CD4-positive, alpha-beta T cell treated with Interleukin-15 for 1 hour (primary cell): ENCODE measurements at places on chromosomes 11 and 22.

DNA sequence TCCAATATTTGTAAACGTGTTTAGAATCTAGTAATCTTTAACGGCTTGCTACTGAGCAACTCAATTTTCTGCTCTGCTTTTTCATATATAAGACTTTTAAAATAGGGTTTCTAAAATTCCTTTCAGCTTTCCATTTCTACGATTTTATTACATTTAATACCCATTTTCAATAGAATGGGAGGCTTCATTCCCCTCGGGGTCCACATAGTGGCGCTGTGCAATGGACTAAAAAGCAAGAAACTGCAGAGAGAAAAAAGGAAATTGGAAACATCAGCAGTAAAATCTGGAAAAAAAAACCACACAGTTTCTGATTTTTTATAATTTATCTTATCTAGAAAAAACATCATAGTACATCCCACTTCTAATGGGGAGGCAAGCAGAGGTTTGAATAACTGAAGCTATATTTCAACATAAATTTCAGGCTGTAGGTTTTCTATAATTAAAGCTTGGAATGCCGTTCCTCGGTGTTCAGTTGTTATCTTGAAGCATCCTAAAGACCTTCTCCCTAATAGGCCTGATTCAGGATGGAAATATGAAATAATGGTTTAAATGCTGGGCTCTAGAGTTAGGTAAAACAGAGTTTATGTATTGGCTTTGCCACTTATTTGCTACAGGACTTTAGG lies 18.7 kb upstream of the JHY start:
- peak; percentile 26 for DNase-seq

- DNase-seq = no peak
These were observed 25.8 kb upstream of the FXYD6 start for GRCh38 chr11:117902001-117902845.

DNA sequence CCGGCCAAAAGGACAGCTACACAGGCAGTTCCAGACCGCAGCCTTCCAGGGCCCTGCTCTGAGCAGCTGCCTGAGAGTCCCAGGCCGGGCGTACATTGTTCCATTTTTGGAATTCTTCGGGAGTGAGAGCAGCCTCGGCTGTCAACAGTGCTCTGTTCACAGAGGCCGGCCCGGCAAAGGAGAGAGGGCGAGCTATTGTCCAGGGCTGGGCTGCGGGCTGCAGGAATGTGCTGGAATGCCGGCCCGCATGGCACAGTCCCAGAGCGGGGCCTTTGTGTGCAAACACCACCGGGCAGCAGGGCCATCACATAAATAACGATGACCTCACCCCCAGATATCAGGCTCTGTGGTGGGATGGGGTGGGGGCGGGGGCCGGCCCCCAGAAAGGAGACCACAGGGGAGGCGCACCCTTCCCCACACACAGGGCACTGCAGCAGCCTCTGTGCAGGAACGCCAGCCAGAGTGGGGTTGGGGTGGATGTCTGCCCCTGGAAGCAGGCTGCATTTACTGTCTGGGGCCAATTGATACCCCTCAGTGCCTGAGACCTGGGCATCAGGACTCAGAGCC lies 15.8 kb downstream of the LINC01488 start:
- no peak for DNase-seq

DNA sequence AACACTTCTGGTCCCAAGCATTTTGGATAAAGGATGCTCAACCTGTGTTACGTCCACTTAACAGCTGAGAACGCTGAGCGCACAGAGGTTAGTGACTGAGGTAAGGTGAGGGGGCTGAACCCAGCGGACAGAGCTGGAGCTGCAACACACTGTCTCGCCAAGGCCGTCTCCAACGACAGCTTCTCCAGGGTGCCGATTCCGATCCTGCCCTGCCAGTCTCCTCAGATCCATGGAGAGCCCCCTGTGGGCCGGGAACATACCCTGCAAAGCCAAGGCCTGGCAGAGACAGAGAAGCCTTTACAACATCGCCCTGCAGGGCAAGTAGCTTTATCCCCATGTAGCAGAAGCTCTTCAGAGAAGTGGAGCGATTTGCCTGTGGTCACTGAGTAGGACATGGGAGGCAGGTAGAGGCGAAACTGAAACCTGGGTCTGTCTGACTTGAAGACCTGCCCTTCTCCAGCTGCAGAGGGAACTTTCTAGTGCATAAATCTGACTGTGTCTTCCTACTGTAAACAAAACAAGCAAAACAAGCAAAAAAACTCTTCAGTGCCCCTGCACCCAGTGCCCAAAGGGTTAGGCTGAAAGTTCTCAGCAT lies 72.8 kb downstream of the SCUBE1 start:
- no peak for DNase-seq

GRCh38 chr11:14347991-14348390 lies 11.0 kb downstream of the RRAS2 start:
- no peak for DNase-seq

DNA sequence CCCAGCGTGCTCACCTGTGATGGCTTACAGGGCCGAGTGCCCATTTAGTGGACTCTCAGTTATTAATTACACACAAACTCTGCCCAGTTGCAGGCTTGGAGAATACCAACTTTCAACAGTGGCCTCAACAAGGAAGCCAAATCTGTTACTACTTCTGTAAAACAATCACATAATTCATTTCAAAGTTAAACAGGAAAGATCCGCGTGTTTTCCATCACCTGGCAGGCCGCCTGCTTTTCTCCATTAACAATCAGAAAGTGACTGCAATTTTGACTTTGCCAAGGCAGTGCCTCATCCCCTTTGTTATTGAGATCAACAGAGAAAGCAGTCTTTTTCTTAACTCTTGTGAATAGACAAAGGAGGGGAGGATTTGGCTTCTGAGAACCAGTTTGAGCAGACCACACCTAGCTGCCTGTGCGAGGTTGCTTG lies 77.7 kb downstream of the BARX2 start:
- DNase-seq = no peak

DNA sequence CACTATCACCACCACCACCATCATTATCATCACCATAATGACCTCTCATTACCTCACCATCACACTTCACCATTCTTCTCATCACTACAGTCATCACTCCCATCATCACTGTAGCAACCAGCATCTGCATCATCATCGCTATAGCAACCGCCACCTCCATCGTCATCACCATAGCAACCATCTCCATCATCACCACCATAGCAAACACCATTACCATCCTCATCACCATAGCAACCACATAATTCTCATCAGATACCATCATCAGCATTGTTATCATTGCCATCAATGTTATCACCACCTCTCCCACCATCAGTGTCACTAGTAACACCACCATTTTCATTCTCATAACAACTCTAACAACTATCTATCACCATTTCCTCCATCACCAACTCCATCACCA lies 23.1 kb upstream of the CD82 start:
- no peak for DNase-seq

- DNase-seq = no peak
These were observed 50.4 kb downstream of the PARVB start for GRCh38 chr22:44074337-44074984.

DNA sequence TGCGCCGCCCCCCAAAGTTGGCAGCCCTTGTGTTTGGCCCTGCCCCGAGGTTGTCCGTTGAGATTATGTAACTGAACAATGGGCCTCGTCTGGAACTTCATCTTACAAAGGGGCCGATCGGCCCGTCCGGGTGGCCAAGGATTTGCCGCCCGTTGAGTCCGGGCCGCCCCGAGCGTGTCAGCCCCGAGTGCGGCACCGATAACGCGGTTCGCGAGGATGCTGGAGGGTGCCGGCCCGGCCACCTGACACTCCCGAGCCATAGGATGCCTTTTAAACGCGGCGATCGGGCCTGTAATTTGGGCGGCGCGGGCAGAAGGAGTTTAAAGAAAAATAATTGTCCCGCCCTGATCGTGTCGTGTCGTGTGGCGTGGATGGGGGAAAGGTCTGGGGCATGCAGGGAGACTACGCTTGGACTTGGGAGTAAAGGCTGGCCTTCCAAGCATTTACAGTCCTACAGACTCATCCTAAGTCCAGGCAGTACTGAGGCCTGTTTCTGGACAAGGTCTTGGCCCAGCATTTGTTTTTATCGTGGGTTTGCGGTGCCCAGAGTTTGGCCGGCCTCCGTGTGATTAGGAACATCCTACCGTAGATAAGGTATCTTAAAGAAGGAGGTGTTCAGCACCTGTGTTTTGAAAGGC lies 1.3 kb downstream of the WEE1 start:
- no peak for DNase-seq

DNA sequence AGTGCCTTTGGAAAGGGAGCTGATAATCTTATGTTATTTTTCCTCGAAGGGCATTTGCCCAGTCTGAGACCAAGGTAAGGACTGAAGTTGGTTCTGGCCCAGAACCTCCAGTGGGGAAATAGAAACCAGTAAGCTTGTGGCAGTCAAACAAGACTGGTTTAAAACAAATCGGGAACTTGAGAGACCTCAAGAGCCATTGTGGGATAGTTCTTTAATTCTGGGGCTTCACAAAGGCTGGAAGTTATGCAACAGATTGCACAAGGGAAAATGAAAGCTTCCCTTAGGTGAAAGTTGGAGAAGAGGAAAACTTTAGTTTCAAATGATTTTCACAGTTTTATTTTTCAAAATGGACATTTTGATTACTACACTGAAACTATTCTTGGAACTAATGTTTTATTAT lies 33.5 kb upstream of the RAB38 start:
- no peak for DNase-seq

GRCh38 chr11:32267679-32268187 lies 167.6 kb downstream of the WT1 start:
- DNase-seq = no peak

- no peak for DNase-seq
These were observed 2.0 kb downstream of the SLC15A3 start for GRCh38 chr11:60950024-60950423.

- DNase-seq = no peak
These were observed 24.1 kb downstream of the FDX1 start for GRCh38 chr11:110453684-110454354.

DNA sequence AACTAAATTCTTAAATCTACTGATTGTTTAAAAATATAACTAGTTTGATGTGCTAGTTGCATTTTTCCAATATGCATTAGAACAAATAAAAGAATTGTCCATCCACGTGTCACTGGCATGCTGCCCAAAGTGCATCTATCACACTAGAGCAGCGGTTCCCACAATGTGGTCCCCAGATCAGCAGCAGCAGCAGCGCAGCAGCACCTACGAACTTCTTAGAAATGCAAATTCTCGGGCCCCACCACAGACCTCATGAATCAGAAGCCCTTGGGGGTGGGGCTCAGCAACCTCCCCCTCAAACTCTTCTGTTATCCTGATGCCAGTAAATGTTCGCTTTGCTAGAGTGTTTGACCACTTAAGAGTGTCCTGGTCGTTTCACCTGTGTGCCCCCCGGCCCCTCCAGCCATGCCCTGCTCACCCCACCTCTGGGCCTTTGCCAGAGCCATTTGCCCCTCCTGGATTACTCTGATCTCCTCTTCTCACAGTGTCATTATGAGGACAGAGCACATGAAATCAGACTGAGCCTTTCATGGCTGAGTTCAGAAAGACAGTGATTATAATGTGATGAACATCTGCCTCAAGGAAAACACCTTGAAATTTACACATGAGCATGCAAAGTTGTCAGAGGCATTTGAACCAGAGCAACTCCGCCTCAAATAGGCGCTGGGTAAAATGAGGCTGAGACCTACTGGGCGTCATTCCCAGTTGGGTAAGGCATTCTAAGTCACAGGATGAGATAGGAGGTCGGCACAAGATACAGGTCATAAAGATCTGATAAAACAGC lies 12.6 kb upstream of the VSIG10L2 start:
- no peak for DNase-seq

GRCh38 chr11:28715726-28716125 lies 607.5 kb downstream of the METTL15 start:
- DNase-seq = no peak

DNA sequence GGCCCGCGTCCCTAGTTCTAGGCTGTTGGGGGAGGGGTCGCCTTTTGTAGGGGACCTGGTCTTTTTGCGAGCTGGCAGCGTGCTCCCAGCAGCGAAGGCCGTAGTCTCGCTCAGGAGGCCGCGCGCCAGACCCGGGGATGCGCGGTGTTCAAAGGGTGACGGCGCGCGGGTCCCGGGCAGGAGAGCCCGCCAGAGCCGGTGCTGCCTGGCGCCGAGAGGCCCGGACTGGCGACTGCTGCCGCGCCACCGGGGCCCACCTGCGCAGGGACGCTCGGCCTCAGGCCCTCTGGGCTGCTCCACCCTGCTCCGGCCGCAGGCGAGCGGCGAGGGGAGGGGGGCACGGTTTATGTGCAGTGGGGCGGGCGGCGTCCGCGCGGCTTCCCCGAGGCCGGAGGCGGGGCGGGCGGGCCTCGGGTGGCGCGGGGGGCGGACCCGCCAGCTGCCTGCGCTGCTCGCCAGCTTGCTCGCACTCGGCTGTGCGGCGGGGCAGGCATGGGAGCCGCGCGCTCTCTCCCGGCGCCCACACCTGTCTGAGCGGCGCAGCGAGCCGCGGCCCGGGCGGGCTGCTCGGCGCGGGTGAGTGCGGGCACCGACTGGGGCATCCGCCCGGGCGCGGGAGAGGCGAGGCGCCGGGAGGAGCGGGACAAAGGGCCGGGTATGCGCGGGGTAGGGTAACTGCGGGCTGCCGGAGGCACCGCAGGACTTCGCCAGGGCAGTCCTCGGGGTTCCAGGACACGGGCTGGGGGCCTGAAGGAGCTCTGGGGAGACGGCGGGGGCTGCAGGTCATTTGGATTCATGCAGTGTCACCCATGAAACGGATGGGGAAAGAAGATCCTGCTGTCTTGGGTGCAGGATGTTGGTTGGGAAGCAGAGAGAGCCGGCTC lies at the start of gene PRSS23:
TSS of gene PRSS23 (plus strand) at position 467 of the 884 bp plus-strand sequence. CDS start 7,102 bp downstream, outside the sequence.
- DNase-seq = no peak

DNA sequence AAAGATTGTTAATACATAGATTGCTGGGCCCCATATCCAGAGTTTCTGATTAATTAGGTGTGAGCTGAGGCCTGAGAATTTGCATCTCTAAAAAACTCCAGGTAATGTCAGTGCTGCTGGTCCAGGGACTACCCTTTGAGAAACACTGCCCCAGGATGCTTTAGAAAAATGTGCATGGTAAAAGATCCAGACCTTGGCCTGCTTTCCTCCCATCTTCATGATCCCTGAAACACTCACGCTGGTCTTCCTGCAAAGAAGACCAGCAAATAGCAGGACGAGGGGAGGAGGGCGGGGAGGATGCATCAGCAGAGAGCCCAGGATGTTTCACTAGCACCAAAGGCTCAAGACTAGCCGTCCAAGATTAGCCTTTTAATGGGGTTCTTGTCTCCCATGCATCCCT lies at the start of gene OR8A1:
TSS of gene OR8A1 (plus strand) at position 301 of the 400 bp plus-strand sequence. CDS start 123 bp downstream, outside the sequence.
- no peak for DNase-seq
